ENCODE measurements at places on chromosomes 5 and 9.

DNA sequence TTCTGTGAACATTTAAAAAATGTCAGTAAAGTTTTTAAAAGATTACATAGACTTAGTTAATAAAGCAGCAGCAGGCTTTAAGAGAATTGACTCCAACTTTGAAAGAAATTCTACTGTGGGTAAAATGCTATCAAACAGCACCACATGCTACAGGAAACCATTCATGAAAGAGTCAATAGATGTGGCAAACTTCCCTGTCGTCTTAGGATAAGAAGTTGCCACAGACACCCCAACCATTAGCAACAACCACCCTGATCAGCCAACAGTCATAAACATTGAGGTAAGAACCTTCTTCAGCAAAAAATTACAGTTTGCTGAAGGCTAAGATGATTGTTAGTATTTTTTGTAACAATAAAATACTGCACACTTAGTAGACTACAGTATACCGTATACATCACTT lies 278.2 kb downstream of the CSNK1G3 start:
- no peak for DNase-seq

GRCh38 chr5:66527478-66528035 lies 68.6 kb upstream of the MAST4 start:
- no peak for DNase-seq

DNA sequence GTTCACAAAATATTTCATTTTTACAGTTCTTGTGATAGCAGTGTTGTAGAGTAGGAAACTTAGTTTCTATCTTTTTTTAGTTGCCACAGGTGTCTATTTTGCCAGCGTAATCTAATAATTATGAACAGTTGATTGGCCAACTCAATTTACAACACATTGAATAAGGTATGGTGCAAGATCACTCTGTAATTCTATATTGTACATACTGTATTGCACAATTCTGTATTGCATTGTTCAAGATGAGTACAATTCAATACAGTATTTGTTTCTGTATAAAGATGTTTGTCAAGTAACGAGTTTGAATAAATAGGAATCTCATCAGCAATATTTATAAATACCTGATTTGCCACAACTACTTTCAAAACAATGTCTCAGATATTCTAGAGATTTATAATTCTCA lies 64.2 kb upstream of the HTR1A start:
- DNase-seq, result no peak

DNA sequence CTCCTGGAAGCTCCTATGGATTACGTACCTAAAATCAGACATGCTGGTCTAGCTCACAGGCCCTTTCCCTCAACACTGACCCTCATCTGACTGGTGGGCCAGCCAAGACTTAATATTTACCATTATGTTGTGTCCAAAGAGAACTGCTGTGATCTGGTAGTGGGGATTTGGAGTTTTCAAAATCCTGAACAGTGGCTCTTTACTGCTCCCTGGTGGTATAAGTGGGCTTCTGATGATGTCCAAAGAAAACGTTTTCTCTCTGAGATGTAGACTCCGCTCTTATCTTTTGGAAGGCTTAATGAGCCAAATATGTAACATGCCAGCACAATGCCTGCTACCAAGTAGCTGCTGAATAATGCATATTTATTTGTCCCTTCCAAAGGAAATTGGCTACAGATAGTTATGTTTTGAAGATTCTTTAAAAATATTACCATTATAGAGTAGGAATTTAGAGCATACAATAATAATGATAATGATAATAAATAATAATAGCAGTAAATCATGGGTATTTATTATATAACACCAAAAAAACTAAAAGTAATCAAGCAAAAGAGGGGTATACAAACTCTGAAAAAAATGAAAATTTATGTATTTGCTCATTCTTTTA lies 406.6 kb upstream of the TNC start:
- no peak for DNase-seq

DNA sequence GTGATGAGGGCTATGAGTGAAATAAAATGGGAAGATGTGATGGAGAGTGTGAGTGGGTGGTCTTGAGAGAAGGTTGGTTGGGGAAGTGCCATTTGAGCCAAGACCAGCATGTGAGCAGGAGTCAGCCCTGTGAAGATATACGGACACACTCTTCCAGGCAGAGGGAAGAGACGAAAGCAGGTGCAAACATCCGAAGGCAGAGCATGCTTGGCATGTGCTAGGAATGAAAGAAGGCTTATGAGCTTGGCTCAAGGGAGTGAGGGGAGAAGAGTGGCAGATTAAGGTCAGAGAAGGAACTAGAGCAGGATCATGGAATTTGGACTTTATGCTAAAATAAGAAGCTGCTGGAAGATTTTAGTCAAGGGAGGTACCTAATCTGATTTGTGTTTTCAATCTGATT lies 23.6 kb upstream of the CCDC112 start:
- DNase-seq, result no peak

- no peak for DNase-seq
These were observed 37.0 kb downstream of the TYRP1 start for GRCh38 chr9:12730198-12730597.

DNA sequence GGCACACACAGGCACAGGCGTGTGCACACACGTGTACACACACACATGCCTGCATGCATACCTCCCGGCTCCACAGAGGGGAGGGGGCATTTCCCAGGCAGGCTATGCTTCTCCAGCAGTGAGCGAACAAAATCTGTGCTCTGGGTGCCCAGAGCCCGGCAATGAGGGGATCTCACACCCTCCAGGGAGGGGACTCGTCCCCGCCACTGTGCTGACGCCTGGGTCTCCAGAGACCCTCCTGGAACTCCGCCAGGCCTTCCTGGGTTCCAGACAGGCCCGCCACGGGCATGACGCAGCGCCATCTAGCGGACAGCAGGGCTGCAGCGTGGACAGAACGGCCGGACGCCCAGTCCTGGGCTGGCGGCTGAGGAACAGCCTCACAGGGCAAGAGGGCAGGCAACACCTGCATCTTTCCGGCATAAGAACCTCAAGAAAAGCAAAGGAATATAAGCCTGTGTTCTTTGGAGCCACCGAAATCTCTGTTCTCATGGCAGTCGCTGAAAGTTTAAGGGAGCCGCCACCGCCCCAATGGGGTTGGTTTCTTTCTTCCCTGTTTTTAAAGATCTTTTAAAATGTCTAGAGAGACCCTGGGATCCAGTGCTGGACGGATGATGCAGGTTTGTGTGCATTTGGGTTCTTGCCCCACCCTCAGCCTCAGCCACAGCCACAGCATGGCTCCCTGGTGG lies 135.6 kb upstream of the PPP1R26 start:
- DNase-seq, result peak; percentile 32

DNA sequence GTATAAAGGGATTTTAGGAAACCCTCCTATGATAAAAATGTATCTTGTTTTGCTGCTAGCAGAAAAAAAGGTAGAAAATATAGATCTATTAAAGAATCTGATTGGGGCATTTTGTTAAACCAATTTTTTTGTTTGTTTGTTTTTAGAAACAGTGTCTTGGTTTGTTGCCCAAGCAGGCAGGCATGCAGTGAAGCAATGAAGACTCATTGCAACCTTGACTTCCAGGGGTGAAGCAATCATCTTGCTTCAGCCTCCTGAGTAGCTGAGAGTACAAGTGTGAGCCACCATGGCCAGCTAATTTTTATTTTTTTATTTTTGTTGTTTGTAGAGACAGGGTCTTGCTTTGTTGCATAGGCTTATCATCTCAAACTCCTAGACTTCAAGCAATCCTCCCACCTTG lies 755.8 kb upstream of the EDIL3 start:
- no peak for DNase-seq

- DNase-seq, result no peak
These were observed 170.5 kb downstream of the TLE4 start for GRCh38 chr9:79742110-79742721.

GRCh38 chr5:16661713-16662112 lies 44.9 kb upstream of the RETREG1 start:
- no peak for DNase-seq

DNA sequence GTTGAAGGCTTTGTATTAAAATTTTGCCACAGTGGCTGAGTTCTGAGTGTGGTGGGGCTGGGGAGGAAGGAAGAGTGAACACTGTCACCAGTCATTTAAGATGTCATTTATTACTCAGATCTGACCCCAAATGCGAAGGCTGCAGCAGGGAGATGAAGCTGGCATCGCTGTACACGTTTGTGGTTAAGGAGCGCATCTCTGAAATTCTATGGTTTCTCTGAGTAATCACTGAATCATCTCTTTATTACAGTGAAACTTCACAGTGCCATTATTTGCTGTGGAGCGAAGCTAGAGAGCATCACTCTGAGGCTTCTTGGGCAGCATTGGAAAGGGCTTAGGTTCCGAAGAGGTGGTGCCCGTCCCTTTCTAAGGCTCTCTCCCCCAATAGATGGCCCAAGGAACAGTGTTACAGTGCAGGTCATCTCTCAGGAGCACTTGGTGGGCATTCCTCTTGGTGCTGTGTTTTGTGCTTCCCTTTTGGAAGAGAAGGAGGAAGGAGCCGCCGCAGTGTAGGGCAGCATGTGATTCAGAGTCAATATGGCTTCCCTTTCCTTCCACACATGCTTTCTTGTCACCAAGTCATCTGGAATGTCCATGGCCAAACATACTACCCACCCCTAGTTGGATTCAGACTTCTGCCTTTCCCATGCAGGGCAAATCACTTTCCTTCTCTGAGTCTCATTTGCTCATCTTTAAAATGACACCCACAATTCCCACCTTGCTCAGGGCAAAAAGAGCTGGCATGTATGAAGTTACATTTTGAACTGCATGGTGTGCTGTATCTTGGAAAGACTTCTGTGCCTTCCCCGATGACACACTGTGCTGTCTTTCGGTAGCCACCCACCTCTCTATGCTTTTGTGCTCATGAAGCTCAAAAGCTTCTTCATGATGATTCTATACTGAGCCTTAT lies 9.3 kb upstream of the TEX48 start:
- DNase-seq, result peak; percentile 51

DNA sequence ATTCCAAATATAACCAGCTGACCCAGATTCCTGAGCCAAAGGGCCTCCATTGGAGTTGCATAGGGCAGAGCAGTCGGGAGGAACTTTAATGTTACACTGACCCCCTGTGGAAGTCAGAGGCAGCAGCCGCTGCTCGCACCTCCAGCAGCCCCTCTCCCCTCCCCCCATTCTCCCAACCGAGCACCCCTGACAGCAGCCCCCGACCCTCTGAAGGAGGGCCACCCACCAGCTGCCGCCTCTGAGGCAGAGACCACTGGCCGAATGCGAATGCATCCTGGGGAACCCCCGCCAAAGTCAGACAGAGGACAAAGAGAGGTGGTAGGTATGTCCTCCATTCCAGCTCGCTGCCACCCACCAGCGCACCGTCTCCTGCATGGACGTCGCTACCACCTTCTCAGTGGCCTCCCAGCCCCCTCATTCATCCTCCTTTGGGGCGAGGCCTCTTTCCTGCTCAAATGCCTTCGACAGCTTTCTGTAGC lies 231.0 kb downstream of the CDK5RAP2 start:
- no peak for DNase-seq

- DNase-seq, result no peak
These were observed 176.4 kb upstream of the PLCXD3 start for GRCh38 chr5:41686767-41687166.

GRCh38 chr5:172870291-172870714 lies 36.3 kb downstream of the ERGIC1 start:
- no peak for DNase-seq

- no peak for DNase-seq
These were observed 87.6 kb downstream of the MAMDC2 start for GRCh38 chr9:70131296-70131695.

- DNase-seq, result no peak
These were observed 37.4 kb downstream of the CCDC125 start for GRCh38 chr5:69295088-69295754.

- DNase-seq, result no peak
These were observed 6.1 kb upstream of the MRNIP start for GRCh38 chr5:179864686-179865085.

- no peak for DNase-seq
These were observed 418.5 kb upstream of the MEF2C start for GRCh38 chr5:89301321-89302025.

DNA sequence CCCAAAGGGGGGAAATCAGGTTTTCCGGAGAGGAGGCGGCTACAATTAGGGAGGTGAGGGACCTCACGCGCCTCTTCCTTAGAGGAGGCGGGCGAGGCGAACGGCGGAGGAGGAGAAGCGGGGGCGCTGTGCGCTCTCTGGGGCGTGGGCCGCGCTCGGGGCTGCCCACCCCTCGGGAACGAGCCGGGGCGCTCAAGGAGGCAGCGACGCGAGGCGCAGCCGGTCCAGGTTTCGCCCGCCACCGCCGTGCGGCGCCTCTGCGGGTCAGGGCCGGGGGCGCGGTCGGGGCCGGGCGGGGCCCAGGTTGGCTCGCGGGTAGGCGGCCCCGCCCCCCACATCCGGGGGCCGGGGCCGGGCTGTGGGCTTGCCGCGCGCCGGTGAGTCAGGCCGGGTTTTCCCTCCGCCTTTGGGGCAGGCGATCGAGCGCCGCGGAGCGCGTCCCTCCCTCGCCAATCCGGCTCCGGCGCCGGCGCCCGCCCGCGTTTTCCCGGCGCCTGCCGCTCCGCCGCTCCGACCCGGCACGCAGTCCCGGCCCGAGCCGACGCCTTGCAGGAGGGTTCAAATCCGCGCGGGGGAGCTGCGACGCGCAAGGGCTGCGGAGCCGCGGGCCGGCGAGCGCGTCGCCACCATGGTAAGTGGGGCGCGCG lies at the start of gene N4BP3:
TSS of gene N4BP3 (plus strand) at position 392 of the 647 bp plus-strand sequence. CDS start 6,052 bp downstream, outside the sequence.
- peak; percentile 89 for DNase-seq

- no peak for DNase-seq
These were observed 93.9 kb upstream of the EDIL3 start for GRCh38 chr5:84478603-84479002.

All from activated CD8-positive, alpha-beta memory T cell treated with anti-CD3 and anti-CD28 coated beads, Interleukin-2, amount 50 U/mL, for 4 hours (primary cell).